ENCODE measurements at places on chromosomes 3 and 15.

DNA sequence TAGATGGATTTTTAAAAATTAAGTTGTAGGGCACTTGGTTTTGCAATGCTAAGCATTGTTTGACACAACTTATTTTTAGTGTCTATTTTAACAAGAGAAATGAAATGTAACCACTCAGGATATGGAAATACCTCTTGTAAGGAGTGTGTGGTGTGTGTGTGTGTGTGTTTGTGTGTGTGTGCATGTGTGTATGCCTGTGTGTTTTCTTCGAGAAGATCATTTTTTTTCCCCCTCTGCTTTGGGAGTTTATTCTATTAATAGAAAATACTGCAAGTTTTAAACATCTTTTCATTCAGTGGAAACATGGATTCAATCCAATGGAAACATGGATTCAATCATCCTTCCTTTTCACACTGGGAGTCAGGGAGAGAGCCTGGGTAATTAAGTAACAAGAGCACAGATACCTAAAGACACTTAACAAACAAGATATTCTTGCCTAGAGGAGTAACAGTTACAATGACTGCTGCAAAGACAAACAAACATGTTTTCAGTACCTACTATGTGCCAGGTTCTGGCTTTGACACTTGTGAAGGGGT lies 567.2 kb upstream of the TBL1XR1 start:
- H3K4me1 ChIP-seq = no peaks in the 10 kb centered on the region
- H3K27me3 ChIP-seq = no peaks in the 10 kb centered on the region
- H3K36me3 ChIP-seq = no peaks in the 10 kb centered on the region
- H3K4me3 ChIP-seq = no peak overlapping the region
- DNase-seq = no peak

- peak overlapping the region; percentile 89 for H3K4me3 ChIP-seq
- no peak for DNase-seq
- peak overlapping the region; percentile 76 for H3K27ac ChIP-seq
- H3K36me3 ChIP-seq = peaks cover 2% of the 10 kb centered on the region
- H3K4me1 ChIP-seq = peaks cover 22% of the 10 kb centered on the region
Measured at GRCh38 chr15:40252438-40253166, 13.7 kb downstream of the PAK6 start.

DNA sequence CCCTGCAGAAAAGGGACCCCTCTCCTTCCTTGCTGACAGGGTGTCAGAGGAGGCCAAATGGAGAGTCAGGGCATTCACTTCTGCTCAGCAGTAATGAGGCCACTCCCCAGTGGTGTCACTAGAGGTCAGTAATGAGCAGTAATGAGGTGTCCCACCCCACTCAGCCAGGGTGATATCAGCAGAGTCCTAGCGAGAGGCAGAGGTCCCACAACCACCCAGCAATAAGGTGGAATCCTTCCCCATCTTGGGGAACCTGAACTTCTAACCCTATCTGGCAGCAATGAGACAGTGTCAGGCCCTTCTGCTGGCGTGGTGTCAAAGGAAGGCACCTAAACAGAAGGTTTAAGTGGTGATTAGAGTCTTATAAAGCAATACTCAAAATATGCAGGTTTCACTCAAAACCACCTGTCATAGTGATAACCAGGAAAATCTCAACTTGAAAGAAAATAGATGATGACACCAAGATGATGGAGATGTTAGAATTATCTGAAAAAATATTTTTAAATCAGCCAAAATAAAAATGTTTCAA lies 12.9 kb downstream of the OCA2 start:
- H3K4me1 ChIP-seq = peaks cover 10% of the 10 kb centered on the region
- peaks cover 64% of the 10 kb centered on the region for H3K27me3 ChIP-seq
- no peaks in the 10 kb centered on the region for H3K36me3 ChIP-seq
- peak; percentile 43 for DNase-seq

DNA sequence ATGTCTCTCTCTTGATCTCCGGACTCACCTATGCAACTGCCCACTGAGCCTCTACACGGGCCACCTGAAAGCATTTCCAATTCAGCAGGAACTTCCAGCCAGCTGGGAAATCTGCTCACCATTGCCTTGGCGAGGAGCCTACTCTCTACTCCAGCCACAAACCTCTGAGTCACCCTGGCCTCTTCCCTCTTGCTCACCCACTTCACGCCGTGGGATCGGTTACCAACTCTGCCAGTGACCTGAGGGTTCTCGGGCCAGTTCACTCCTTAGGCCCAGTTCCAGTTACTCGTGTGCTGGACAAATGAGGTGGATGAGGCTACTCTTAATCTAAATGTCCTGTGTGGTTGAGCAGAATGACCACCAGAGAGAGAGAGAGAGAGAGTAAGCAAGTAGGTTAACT lies 70.1 kb downstream of the CEMIP start:
- H3K36me3 ChIP-seq = peaks cover 2% of the 10 kb centered on the region
- peaks cover 71% of the 10 kb centered on the region for H3K27me3 ChIP-seq
- no peaks in the 10 kb centered on the region for H3K4me1 ChIP-seq
- no peak overlapping the region for H3K27ac ChIP-seq
- H3K4me3 ChIP-seq = no peak overlapping the region
- no peak for DNase-seq

- H3K4me1 ChIP-seq = no peaks in the 10 kb centered on the region
- no peak overlapping the region for H3K4me3 ChIP-seq
- H3K36me3 ChIP-seq = no peaks in the 10 kb centered on the region
- DNase-seq = no peak
- no peaks in the 10 kb centered on the region for H3K27me3 ChIP-seq
- H3K27ac ChIP-seq = no peak overlapping the region
Measured at GRCh38 chr3:89467898-89468363, 360.5 kb downstream of the EPHA3 start.

DNA sequence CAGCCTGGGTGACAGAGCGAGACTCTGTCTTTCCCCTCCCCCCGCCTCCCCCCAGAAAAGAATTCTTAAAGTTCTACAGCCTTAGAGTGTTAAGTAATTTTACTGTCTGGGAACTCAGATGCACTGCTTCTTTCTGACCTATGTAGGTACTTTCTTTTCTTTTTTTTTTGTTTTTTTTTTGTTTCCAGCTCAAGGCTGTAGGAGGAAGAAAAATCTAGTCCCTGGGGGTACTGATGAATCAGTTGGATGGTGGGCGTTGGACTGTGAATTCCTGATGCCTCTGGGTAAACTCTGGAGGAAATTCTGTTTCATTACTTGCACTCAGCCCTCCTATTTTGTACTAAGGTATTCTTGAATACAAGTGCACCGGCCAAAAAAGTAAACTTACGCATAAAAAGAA lies 10.8 kb downstream of the GHRL start:
- H3K4me3 ChIP-seq = no peak overlapping the region
- H3K4me1 ChIP-seq = peaks cover 34% of the 10 kb centered on the region
- peaks cover 33% of the 10 kb centered on the region for H3K36me3 ChIP-seq
- no peak for DNase-seq
- no peaks in the 10 kb centered on the region for H3K27me3 ChIP-seq

GRCh38 chr15:29183071-29183831 lies 86.4 kb downstream of the NSMCE3 start:
- H3K27ac ChIP-seq = no peak overlapping the region
- no peaks in the 10 kb centered on the region for H3K4me1 ChIP-seq
- no peak overlapping the region for H3K4me3 ChIP-seq
- peaks cover 45% of the 10 kb centered on the region for H3K27me3 ChIP-seq
- no peak for DNase-seq

DNA sequence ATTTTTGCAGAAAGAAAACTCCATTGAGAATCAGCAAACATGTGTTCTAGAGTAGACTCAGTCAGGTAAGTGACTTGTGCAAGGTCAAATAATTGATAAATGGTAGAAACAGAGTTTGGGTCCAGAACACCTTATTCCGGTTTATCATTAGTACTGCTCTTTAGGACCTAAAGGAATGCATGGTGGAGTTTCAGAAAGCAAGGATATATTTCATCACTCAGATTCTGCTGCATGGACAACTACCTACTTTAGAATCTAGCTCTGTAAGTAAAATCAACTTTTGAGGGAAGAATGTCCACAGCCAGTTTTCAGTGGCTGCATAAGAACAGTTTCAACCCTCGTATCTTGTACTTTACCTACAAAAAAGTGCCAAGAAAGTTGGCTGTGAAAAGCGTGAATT lies 43.6 kb downstream of the TIMP4 start:
- no peak overlapping the region for H3K4me3 ChIP-seq
- no peaks in the 10 kb centered on the region for H3K4me1 ChIP-seq
- H3K36me3 ChIP-seq = no peaks in the 10 kb centered on the region
- DNase-seq = no peak

GRCh38 chr3:156131799-156132198 lies 11.4 kb downstream of the KCNAB1 start:
- no peak for DNase-seq
- H3K4me3 ChIP-seq = no peak overlapping the region
- no peaks in the 10 kb centered on the region for H3K4me1 ChIP-seq
- no peak overlapping the region for H3K27ac ChIP-seq

- H3K36me3 ChIP-seq = peaks cover 5% of the 10 kb centered on the region
- H3K4me1 ChIP-seq = peaks cover 26% of the 10 kb centered on the region
- no peak overlapping the region for H3K27ac ChIP-seq
- no peak for DNase-seq
Measured at GRCh38 chr3:32240159-32240545, 1.7 kb downstream of the CMTM8 start.

DNA sequence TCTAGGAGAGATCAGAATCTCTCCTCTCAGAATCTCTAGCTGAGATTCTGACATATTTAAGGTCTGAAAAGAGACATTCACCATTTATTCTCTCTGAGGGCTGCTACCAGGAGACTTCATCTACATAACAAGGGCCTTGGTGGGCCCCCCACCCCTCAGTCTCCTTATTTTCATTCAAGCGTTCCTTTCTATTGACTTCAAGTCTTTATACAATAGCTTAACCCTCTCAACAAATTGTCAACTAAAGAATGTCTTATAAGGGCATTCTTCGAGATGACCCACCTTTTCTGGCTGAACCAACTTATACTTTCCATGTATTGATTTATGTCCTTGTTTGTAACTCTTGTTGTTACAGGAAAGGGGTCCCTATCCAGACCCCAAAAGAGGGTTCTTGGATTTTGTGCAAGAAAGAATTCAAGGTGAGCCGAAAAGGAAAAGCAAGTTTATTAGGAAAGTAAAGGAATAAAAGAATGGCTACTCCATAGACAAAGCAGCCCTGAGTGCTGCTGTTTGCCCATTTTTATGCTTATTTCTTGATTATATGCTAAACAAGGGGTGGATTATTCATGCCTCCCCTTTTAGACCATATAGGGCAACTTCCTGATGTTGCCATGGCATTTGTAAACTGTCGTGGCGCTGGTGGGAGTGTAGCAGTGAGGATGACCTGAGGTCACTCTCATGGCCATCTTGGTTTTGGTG lies 209.5 kb upstream of the ALCAM start:
- H3K27me3 ChIP-seq = no peaks in the 10 kb centered on the region
- no peak overlapping the region for H3K4me3 ChIP-seq
- H3K4me1 ChIP-seq = no peaks in the 10 kb centered on the region
- no peak overlapping the region for H3K27ac ChIP-seq
- no peaks in the 10 kb centered on the region for H3K36me3 ChIP-seq
- no peak for DNase-seq

DNA sequence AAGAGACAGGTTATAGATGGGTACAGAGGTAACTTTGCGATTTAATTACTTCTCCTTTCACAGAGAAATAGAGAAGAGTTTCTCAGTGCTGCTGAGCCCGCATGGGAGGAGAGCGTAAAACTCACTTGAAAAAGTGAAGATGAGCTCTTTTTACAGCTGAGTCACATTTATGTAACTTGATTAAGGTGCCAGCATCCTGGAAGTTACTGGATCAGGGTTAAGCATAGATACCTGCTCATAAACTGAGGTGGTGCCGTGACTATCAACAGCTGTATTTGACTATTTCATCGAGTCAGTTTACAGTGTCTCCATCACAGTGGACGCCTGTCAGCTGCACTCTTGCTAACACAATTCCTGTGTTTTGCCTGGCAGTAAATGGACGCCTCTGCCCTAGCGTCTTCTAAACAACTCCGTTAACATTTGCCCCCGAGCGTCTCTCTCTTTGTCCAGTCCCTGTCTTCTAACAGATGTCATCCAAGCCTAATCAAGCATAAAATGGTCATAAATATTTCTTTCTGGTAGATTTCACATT lies 414.6 kb downstream of the FOXP1 start:
- no peak overlapping the region for H3K27ac ChIP-seq
- peaks cover 6% of the 10 kb centered on the region for H3K36me3 ChIP-seq
- no peak overlapping the region for H3K4me3 ChIP-seq
- no peaks in the 10 kb centered on the region for H3K27me3 ChIP-seq
- no peaks in the 10 kb centered on the region for H3K4me1 ChIP-seq
- DNase-seq = no peak

DNA sequence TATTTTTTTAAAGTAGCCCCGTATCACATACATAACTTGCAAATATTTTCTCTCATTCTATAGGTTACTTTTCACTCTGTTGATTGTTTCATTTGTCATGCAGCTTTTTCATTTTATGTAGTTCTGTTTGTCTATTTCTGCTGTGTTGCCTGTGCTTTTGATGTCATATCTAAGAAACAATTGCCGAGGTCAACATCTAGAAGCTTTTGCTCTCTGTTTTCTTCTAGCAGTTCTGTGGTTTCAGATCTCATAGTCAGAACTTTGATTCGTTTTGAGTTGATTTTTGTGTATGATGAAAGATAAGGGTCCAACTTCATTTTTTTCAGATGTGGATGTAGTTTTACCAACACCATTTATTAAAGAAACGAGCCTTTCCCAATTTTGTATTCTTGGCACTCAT lies 79.5 kb downstream of the CD200 start:
- peaks cover 7% of the 10 kb centered on the region for H3K27me3 ChIP-seq
- H3K36me3 ChIP-seq = no peaks in the 10 kb centered on the region
- no peak overlapping the region for H3K4me3 ChIP-seq
- peaks cover 4% of the 10 kb centered on the region for H3K4me1 ChIP-seq

- no peaks in the 10 kb centered on the region for H3K4me1 ChIP-seq
- peaks cover 7% of the 10 kb centered on the region for H3K27me3 ChIP-seq
- no peak overlapping the region for H3K4me3 ChIP-seq
- H3K27ac ChIP-seq = no peak overlapping the region
- no peaks in the 10 kb centered on the region for H3K36me3 ChIP-seq
- no peak for DNase-seq
Measured at GRCh38 chr3:49636883-49637609, 37.1 kb upstream of the APEH start.

- DNase-seq = peak; percentile 100
- peaks cover 49% of the 10 kb centered on the region for H3K4me1 ChIP-seq
Measured at GRCh38 chr3:133573054-133573628, 345 bp upstream of the CDV3 start.

DNA sequence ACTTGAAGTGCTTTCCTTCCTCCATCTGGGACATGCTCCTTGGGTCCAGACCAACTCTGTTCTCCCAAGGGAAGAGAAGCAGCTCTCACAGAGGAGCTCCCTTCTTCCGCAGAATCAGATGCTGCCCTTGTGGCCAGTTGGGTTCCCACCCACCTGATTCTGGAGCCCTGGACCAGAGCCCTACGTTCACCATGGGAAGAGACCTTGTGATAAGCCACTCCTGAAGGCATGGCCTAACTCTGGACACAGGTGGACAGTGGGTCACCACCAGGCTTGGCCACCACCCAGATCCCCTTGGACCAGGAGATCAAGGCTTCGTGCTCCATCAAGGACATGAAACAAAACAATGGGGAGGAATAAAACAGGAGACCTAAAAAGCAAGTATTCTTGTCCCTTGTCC lies 172.2 kb downstream of the RPLP1 start:
- H3K27me3 ChIP-seq = peaks cover 21% of the 10 kb centered on the region
- no peak for DNase-seq
- peaks cover 15% of the 10 kb centered on the region for H3K4me1 ChIP-seq
- peak overlapping the region; percentile 1 for H3K27ac ChIP-seq

- H3K36me3 ChIP-seq = no peaks in the 10 kb centered on the region
- no peaks in the 10 kb centered on the region for H3K27me3 ChIP-seq
- no peak overlapping the region for H3K27ac ChIP-seq
- no peaks in the 10 kb centered on the region for H3K4me1 ChIP-seq
- H3K4me3 ChIP-seq = no peak overlapping the region
Measured at GRCh38 chr3:159244933-159245332, 443.1 kb downstream of the MFSD1 start.

- no peak overlapping the region for H3K4me3 ChIP-seq
- H3K27ac ChIP-seq = no peak overlapping the region
- no peaks in the 10 kb centered on the region for H3K4me1 ChIP-seq
- no peak for DNase-seq
- H3K27me3 ChIP-seq = no peaks in the 10 kb centered on the region
- no peaks in the 10 kb centered on the region for H3K36me3 ChIP-seq
Measured at GRCh38 chr3:133188996-133189395, 150.8 kb downstream of the TMEM108 start.

Data from central memory CD8-positive, alpha-beta T cell (primary cell).